ENCODE measurements at places on chromosomes 5 and 9. TPM values are rescaled to one million over a fixed set of nuclear protein-coding genes. Genes with fewer than 3 reads are reported as not detected.

The NPDC1 gene
- 23.2 TPM for total RNA-seq

The TMEM141 gene
- total RNA-seq: 53.0 TPM

The BDP1 gene
- 37.0 TPM for total RNA-seq

The TGFBI gene
- 0.81 TPM for total RNA-seq

The SPINK7 gene
- total RNA-seq: not detected

The TRIM7 gene
- 0.18 TPM for total RNA-seq

The TSLP gene
- 0.30 TPM for total RNA-seq

All from activated T-cell treated with anti-CD3 and anti-CD28 coated beads, Interleukin-2, amount 50 U/mL, for 4 hours (primary cell).